ENCODE measurements at places on chromosomes 13 and 19. TPM values are rescaled to one million over a fixed set of nuclear protein-coding genes. Genes with fewer than 3 reads are reported as not detected.

NAT14 gene
- total RNA-seq, result 31.4 TPM

ZNF649 gene
- 0.21 TPM for total RNA-seq

PRR22 gene
- total RNA-seq, result 1.3 TPM

IQCN gene
- 0.58 TPM for total RNA-seq

ZNF615 gene
- total RNA-seq, result 3.2 TPM

CD22 gene
- total RNA-seq, result 1.2 TPM

PCSK4 gene
- 1.0 TPM for total RNA-seq

EEF1AKMT1 gene
- total RNA-seq, result 4.8 TPM

ZNF331 gene
- total RNA-seq, result 11.3 TPM

CGB5 gene
- total RNA-seq, result 0.23 TPM

LRRC8E gene
- 6.4 TPM for total RNA-seq

ZNF235 gene
- 3.3 TPM for total RNA-seq

BRME1 gene
- 0.46 TPM for total RNA-seq

LGALS14 gene
- total RNA-seq, result not detected

CALR3 gene
- total RNA-seq, result not detected

PRSS57 gene
- total RNA-seq, result 0.23 TPM

ZNF99 gene
- total RNA-seq, result not detected

ALG11 gene
- total RNA-seq, result 8.8 TPM

ATP4A gene
- total RNA-seq, result not detected

ZNF324B gene
- total RNA-seq, result 7.6 TPM

CCL25 gene
- total RNA-seq, result not detected

NDUFA11 gene
- total RNA-seq, result 296 TPM

RNF113B gene
- not detected for total RNA-seq

ZNF763 gene
- not detected for total RNA-seq

METTL21C gene
- not detected for total RNA-seq

ZNF737 gene
- total RNA-seq, result not detected

ZNF225 gene
- total RNA-seq, result 3.0 TPM

ZNF471 gene
- total RNA-seq, result 0.03 TPM

ZNF534 gene
- not detected for total RNA-seq

PLPP2 gene
- 109 TPM for total RNA-seq

DCT gene
- total RNA-seq, result not detected

ZNF567 gene
- 7.8 TPM for total RNA-seq

SIGLEC12 gene
- not detected for total RNA-seq

TMTC4 gene
- 8.3 TPM for total RNA-seq

IGSF23 gene
- 0.15 TPM for total RNA-seq

SYDE1 gene
- 20.2 TPM for total RNA-seq

AP2A1 gene
- total RNA-seq, result 51.7 TPM

TEAD2 gene
- total RNA-seq, result 16.8 TPM

Data from A549 treated with Hydrocortisone at 1 μM for 4 hours (cell line).